T-helper 22 cell (primary cell): ENCODE measurements at places on chromosomes 12 and 14.

GRCh38 chr14:33993246-33993645 lies 42.4 kb upstream of the EGLN3 start:
- DNase-seq: no peak

DNA sequence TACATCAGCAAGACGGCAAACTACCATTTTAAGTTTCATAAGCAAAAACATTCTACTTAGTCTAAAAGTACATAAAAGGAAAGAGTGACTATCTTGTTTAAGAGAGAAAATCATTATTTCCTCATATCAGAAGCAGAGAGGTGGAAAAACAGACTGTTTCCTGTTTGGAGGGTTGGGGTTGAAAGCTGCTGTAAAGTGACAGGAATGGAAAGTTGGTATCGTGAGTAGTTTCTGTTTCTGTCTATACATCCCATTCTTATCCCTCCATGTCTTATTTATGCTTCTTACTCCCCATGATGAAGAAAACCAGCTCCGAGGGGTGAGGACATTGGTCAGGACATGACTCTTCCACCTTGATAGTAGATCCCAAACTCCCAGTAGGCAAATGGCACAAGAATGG lies 216.5 kb downstream of the EGLN3 start:
- no peak for DNase-seq

- DNase-seq: no peak
Observed at GRCh38 chr12:14207905-14208551, 157.5 kb upstream of the ATF7IP start.

GRCh38 chr14:21525962-21526671 lies at the start of gene SALL2:
Gene SALL2, minus strand, starts transcription at chr14:21526346. Its CDS starts 219 bp downstream, at chr14:21526127.
- peak; percentile 58 for DNase-seq

DNA sequence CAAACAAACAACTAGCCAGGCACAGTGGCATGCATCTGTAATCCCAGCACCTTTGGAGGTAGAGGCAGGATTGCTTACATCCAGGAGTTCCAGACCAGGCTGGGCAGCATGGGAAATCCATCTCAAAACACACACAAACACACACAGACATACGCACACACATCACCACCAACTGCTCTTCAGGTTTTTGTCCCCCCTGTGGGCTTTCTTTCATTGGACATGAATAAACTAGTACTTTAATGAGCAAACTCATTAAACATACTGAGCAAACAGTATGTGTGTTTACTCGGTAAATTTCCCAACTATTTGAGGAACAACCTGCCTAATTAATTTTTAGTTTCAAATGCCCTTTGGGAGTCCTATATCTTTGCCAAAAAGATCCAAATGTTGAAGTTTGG lies 10.1 kb upstream of the RASSF3 start:
- DNase-seq: no peak

DNA sequence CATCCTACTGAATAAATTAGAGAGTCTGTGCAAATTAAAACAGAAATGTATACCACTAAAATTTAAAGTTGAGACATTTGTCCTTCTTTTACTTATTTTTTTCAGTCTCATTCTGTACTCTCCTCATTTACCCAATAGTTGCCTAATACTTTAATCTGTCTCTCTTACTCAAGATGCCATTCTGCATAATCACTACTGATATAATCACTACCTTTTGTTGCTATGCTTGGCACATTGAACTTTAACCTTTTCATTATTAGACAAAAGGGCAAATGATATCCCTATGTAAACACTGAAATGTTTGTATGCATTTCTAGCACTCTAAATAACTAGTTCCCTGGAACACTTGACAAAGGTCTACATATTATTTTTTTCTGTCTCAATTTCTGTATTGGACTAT lies 1108.3 kb upstream of the FLRT2 start:
- no peak for DNase-seq

DNA sequence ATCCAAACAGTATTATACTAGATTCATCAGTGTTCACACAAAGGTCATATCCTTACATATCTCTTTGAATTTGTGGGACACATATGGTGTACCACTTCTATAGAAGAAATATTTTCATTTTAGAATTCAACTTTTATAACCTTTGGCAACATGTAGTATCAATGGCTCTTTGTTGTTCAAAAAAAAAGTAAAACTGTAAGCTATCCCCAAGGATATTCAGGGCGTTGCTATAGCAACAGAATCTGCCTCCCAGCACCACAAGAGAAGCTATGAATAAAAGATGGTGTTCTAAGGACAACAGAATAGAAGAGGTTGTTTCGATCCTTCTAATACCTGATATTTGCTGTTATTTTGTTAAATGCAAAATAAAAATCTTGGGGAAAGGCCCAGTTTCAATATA lies 139.3 kb downstream of the BRMS1L start:
- no peak for DNase-seq

DNA sequence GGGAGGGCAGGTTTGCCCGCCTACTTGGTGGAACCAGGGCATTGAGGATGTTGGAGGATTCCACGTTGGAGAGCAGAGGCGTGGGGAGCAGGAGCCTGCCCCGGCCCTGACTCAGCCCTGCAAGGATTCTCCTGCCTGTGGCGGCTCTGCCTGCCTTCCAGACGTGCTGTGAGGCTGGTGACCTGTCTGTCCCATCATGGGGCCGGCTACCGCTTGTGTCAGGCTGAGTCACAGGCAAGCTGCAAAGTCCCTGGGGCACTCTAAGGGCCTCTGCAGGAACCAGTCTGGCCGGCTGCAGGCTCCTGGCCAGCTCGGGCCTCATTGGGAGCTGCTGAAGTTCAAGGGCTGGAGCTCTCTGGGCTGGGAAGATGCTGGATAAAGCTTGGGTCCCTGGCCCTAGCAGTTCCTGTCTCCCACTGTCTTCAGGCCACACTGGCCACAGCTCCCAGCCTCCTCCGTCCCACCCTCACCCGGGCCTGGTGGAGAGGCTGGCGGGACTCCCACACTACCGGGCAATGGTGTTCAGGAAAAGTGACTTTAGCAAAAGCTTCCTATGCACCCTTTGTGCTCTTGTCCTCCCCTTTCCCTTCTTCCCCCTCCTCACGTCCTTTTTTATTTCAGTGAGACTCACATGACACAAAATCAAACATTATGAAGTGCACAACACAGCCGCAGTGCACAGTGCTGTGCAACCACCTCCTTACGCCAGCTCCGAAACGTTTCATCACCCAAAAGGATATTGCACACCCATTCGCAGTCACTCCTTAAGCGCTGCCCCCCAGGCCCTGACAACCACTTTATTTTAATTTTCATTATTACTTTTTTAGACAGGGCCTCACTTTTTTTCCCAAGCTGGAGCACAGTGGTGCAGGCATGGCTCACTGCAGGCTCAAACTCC lies 22.0 kb upstream of the ULK1 start:
- no peak for DNase-seq

DNA sequence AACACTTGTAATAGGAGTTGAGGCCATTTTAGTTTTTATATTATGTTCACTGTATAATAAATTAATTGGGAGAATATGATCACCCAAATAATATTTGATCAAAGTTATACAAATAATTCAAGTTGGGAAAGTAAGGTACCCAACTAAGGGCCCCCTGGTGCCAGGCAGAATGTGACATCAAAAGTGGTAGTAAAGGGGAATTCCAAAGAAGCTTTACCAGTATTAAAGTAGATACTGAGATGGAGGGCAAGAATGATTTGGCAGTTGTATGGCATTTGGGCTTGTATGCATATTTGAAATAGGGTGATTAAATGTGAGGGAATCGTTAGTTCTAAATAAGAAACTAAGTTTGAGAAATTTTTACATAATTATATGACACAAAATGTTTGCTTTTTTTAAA lies 17.7 kb downstream of the GXYLT1 start:
- no peak for DNase-seq

GRCh38 chr12:3668479-3669165 lies 84.3 kb downstream of the CRACR2A start:
- no peak for DNase-seq

GRCh38 chr12:66776974-66777373 lies 98.1 kb upstream of the GRIP1 start:
- no peak for DNase-seq

DNA sequence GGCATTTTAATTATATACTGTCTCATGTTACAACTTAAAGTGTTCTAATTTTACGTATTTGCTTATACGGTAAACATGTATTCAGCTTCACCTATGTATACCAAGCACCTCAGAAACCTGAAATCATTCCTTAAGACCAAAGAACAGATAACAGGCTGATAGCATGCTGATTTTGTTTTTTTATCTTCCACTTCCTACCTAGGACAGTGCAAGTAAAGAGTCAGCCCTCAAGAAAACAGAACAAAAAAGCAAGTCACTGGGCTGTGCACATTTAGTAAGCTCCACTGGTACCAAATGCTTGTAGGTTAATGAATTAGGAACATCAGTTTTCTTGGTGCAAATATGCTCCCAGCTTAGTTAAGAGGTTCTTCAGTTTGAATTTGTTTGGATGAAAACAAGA lies 611.3 kb downstream of the VRK1 start:
- DNase-seq: no peak

DNA sequence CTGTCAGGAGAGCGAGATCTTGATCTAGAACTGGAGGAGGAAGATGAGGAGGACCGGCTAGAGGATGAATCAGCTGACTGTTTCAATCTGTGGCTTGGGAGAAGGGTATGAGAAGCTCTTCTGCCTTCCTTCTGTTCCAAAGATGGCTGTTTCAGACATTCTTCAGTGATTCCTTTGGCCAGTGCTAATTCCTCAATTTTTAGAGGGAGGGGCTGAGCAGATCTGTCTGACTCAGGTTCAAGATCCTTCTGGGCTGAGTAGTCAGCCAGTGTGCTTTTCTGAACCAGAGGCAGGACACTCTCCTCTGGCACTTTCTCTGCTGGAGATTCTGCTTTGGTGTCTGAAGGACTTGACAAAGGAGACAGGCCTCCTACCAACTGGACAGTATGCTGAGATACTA lies 15.2 kb downstream of the ACIN1 start:
- DNase-seq: no peak

- no peak for DNase-seq
Observed at GRCh38 chr14:63752449-63753169, 24.7 kb upstream of the SGPP1 start.

GRCh38 chr12:12190087-12190809 lies 76.6 kb downstream of the LRP6 start:
- DNase-seq: no peak

DNA sequence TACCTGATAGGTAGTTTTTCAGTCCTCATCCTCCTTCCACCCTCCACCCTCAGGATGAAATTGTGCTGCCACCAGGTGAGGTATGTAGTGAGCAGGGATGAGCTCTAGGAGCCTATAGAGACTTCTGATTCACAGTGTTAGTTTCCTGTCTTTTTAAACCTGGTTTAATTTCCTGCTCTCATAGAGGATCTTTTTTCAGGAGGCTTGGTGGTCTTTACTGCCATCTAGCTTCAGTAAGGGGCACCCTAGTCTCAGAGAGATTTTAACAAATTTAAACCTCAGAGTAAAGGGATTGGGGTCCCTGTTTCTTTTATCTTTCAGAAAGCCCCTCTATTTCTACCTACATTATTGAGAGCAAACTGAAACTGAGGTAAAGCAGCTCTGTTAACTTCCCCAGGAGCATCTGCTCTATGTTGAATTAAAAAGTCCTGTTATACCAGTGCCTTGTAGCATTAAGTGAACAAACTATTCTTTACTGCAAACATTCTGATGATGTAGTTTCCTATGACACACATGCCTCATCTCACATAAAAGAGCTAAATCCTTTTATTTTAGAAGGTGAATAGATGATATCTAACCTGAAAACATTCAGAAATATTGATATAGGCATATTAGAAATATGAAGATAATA lies 172.2 kb upstream of the DDHD1 start:
- DNase-seq: no peak

DNA sequence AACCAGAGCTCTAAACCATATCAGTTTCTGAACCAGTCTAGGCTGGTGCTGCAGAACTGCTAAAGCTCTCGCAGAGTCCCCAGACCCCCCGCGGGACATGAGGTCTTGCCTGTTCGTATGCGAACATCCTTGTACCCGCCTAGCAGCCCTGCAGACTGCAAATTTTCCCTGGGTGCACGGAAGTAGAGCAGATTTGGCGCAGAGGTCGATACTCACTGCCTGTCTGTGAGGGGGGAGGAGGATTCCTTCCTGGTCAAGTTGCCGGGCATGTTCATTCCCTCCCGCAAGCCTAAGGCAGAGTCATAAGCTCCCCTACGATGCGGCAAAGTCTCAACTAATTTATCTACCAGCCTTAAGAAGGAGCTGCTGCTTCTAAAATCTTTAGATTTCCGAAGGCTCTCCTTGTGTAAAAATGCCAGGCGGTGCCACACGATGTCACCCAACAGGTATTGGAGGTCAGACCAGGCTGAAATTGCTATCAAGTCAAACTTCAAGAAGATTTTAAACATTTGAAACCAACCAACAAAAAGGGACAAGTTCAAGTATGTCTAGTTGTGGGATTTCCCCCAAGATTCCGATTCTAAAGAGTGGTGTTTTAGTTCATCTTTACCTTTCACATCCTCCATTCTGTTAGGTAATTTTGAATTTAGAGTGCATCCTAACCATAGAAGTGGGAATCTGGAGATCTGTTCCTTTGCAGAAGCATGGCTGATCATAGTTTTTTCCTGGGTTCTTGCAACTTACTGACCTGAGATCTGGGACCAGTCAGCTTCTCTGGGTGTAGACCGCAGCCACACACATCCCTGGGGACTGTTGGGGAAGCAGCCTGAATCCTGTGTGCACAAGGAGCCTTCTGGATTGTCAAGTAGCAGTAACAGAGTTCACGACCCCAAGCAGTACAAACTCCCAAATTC lies 1.6 kb upstream of the PAX9 start:
- no peak for DNase-seq

DNA sequence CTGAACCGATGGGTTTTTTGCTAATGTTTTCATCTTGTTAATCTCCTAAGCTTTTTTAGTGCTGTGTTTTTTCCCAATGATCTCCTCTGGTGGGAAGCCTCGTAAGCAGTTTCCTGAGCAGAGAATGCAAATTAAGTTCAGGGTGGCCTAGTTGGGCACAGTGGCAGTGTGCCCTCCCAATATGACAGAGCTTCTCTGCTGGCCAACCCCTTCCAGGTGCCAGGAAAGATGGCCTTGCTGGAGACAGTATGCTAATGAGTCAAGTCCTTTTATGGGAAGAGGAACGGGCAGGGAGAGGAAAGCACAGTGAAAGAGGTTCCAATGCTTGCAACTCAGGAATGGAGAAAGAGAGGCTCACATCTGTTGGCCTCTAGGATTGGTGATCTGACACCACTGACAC lies 115.8 kb downstream of the GCH1 start:
- DNase-seq: no peak

- DNase-seq: no peak
Observed at GRCh38 chr14:100615736-100616695, 28.8 kb upstream of the BEGAIN start.
